Activated CD4-positive, CD25-positive, alpha-beta regulatory T cell treated with anti-CD3 and anti-CD28 coated beads, Interleukin-2, amount 50 U/mL, for 72 hours (primary cell): ENCODE measurements at places on chromosomes 13 and 19.
A peak's percentile ranks its signal among the peaks of the same experiment; 100 is the strongest.

DNA sequence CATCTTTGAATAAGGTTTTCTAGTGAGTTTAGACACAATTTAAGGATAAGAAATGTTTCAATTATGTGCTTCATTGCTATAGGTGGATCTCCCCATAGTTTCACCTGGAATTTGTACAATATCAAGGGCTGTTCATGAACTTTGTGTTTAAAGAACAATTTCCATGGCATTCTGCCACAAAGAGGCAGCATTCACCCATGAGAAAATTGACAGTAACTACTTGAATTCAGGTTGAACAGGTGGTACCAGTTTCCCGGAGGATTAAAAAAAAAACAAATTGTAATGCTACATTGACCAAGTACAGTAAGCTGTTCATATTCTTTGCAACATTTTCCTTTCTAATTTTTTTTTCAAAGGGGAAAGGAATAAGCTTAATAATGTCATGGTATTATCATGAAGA, 9.1 kb downstream of the SLITRK5 start:
- no peak for DNase-seq

GRCh38 chr13:110683203-110683883, 22.6 kb downstream of the CARS2 start:
- no peak for DNase-seq

- no peak for DNase-seq
Measured at GRCh38 chr13:51101636-51102235, 9.3 kb downstream of the C13orf42 start.

DNA sequence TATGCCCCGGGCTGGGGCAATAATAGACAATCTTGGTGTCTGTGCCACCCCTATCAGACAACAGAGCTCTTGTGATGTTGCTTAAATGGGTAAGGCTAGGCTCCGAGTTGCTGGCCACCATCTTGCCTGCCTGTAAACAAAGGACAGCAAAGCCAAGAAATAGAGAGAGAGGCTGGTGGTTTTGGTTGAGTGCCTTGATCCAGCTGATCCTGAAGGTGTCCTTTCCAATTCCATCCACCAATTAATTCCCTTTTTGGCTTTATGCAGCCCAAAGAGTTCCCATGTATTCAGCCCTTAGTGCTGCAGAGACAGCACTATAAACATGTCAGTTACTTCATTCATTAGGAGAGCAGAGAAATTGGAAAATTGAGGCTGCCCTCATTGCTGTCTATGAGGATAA, 41.7 kb upstream of the HOMER3 start:
- no peak for DNase-seq

- DNase-seq, result no peak
Measured at GRCh38 chr13:91122766-91123165, 224.7 kb upstream of the MIR17HG start.

- DNase-seq, result peak; percentile 40
Measured at GRCh38 chr13:39612023-39612637, 9.1 kb upstream of the LHFPL6 start.

DNA sequence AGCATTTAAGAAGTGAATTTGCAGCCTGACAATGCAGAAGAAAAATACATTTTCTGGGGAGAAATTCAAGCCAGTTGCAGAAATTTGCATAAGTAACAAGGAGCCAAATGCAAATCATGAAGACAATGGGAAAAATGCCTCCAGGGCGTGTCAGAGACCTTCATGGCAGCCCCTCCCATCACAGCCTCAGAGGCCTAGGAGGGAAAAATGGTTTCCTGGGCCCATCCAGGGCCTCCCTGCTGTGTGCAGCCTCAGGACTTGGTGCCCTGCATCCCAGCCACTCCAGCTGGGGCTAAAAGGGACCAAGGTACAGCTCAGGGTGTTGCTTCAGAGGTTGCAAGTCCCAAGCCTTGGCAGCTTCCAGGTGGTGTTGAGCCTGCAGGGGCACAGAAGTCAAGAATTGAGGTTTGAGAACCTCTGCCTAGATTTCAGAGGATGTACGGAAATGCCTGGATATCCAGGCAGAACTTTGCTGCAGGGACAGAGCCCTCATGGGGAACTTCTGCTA, 16.7 kb upstream of the ITM2B start:
- no peak for DNase-seq
